ENCODE measurements at places on chromosomes 2 and 18.

GRCh38 chr18:9835825-9836224 is 49.9 kb upstream of the TXNDC2 start:
- DNase-seq, result no peak

- DNase-seq, result no peak
Observed at GRCh38 chr2:127585270-127585807, 49.9 kb downstream of the MYO7B start.

DNA sequence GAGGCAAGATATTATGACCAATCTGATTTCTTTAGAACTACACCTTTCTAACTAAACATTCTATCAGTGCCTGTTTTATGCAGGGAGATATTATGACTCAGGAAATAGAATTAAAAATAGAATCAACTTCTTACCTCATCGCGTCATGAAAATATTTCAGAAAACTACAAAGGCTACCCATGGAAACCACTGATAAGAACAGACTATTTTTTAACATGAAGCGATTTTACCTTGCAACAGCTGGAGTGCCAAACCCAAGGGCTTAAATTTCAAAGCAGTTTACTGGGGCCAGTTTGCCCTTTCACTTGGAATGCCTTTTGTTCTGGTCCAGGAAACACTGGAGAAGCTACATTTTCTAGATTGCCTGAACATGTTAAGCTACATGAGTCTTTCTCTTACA is 304.8 kb upstream of the CCDC68 start:
- DNase-seq, result no peak

DNA sequence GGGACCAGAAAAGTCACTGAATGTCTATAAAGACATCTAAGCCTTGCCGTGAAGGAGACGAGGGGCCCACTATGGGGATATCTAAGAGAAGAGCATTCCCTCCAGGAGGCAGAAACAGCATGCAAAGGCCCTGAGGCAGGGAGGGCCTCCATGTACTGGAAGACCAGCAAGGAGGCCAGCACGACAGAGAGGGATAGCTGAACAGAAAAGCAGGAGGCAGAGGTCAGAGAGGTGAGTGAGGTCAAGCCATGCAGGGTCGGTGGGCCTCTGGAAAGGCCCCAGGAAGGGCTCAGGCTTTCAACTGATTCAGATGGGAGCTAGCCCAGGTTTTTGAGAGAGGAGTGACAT is 5.7 kb downstream of the TRABD2A start:
- DNase-seq, result no peak

DNA sequence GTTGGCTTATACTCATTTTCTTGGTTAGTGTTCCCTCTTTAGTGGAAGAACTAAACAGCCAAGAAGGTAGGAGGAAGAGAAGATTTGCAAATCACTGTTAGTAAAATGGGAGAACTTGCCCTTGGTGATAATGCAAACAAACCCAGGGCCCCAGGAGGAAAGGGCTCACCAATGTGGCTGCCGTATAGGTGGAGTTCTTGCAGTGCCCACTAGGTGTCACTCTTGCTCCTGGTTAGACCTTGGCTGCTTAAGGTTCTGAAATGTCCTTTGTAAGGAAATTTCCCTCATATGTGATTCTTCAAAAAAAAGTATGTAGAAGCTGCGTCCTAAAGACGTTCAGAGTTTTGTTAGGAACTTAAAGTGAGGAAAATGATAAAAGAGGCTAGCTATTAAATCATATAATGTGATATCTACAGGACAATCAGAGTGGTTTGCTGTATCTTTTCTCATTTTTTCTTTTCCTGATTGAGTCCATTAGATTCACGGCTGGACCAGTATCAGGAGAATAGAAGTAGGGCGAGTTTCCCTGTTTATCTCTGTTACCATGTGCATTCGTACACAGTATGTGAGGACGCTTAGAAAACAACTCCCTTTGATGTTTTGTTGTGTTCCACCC is 48.6 kb downstream of the RPIA start:
- peak; percentile 89 for DNase-seq

DNA sequence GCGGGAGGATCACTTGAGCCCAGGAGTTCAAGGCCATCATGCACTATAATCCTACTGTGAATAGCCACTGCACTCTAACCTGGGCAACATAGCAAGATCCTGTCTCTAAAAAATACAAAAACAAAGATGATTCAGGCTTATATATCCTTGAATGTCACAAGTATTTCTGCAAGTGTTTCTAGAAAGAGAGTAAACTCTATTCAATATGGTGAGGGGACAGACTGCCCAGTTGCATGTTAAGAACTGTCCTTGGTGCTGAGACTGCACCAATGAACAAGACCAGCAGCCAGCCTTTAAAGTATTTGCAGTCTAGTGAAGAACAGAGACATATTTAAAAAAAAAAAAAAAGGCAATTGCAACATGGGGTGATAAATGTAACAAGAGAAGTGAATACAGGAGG is 16.4 kb downstream of the MAP3K19 start:
- no peak for DNase-seq

DNA sequence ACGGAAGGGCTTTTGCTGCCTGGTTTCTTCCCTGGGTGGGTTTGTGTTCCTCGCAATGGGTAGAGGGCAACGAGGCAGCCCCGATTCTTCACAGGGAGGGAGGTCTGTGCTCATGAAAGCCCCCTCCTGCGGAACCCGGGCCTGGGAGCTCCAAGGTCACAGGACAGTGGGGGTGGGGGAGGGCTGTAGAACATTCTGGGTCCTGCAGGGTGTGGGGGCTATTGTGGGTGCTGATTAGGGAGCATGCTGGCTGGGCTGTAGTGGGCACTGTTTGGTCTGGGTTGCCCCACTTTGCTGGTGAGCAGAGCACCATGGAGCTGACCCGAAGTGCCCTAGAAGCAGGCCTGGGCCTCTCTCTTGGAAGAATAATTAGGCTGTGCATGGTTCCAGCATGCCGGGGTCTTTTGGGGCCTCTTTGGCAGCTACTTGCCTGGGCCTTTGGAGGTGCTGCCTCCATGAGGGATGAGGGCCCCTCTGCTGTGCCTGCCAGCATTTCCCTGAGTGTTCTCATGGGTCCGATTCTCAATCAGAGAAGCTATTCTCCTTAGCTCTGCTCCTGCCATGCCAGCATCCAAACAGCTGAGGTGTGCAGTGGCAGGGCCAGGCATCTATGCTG is 232.2 kb upstream of the HS6ST1 start:
- no peak for DNase-seq

- DNase-seq, result no peak
Observed at GRCh38 chr2:7994397-7994951, 687.4 kb upstream of the ID2 start.

GRCh38 chr2:42504364-42505230 is 10.8 kb upstream of the KCNG3 start:
- DNase-seq, result peak; percentile 19

DNA sequence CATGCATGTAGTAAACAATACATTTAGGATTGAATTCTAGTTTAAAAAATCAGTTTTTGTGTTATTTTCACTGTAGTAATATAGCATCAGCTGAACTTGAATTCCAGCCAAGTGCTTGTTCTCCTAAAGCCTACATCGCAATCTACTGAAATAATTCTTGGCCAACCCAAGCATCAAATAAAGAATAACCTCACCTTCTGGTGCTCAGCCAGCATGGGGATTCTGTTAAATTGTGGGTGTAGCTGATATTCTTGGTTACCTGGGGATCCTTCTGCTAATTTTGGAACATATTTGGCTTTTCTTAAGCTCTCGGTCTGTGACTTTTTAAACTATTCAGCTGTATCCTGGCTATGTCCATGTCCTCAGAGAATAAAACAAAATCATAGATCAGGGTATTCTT is 248.8 kb downstream of the NRXN1 start:
- no peak for DNase-seq

GRCh38 chr2:200703127-200703925 is 108.4 kb upstream of the BZW1 start:
- no peak for DNase-seq

- DNase-seq, result peak; percentile 66
Observed at GRCh38 chr2:196101325-196101991, 32.8 kb upstream of the DNAH7 start.

DNA sequence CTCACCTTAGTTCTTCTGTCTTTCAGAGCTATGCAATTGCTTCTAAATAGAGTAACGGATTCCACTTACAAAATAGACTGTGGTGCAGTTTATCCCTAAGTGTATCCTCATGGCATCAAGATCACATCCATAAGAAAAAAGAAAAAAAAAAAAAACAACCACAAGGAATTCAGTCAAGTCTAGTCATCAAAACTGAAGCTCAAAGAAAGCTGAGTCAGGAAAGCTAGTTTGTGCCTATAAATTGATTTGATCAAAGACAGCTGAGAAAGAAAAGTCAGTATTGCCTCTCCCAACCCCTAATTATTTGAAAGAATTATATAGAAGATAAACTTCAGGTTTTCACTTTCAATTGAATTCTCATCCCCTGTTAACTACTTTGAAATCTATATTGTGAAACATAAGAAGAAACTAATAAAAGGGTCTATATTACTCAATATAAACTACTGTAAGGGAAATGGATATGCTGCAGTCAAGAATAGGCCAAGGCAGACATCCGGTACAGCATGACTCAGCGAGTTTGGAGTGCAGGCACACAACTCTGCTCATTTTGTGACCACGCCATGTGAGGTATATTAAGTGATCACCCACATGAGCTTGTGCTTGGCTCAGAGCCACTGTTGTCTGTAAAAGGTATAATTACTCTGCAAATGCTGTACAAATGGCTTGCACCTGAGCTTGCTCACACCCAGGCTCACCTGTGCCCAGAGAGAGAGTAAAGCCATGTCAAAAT is 568.1 kb upstream of the CRIM1 start:
- no peak for DNase-seq

DNA sequence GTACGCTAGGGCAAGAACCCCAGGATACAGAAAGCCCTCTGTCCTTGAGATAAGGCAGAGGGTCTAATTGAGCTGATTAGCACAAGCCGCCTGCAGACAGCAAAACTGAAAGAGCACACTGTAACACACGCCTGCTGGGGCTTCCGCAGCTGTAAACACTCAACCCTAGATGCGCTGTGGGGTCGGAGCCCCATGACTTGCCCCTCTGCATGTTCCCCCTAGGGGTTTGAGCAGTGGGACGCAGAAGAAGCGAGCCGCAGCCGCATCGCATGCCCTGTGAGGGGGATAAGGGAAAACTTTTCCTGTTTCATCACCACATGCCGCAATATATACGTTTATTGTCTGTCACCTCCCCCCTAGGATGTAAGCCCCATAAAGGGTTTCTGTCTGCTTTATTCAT is 384.6 kb downstream of the PLCL1 start:
- no peak for DNase-seq

DNA sequence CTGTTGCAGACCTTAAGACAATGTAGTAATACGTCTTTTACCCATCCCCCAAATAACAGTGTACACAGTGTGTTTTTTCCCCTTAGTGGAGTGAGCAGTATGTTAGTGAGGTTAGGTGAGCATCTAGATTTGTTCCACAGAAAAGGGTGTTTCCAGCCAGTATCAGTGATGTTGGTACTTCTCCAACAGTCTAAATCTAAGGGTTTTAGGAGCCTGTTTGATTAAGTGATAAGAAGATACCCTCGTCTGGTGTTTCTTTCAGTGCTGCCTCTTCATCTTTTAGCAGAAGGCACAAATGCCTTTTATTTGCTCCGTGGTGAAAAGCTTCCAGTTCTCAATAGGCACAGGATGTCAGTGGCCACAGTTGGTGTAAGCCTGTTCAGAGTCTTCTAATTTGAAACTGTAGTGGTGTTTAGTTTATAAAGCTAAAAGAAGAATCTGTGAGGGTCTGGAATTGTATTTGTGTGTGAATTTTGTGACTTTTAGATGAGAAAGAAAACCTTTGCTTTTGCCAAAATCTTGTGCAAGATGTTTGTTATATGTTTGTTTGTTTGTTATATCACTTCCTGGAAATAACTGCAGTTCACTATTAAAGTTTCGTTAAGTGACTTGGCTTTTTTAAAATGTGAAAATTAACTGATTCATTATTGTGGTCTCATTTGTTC is 71.2 kb downstream of the MAP4K4 start:
- no peak for DNase-seq

GRCh38 chr2:71798266-71799012 is 345.1 kb downstream of the DYSF start:
- DNase-seq, result peak; percentile 58

DNA sequence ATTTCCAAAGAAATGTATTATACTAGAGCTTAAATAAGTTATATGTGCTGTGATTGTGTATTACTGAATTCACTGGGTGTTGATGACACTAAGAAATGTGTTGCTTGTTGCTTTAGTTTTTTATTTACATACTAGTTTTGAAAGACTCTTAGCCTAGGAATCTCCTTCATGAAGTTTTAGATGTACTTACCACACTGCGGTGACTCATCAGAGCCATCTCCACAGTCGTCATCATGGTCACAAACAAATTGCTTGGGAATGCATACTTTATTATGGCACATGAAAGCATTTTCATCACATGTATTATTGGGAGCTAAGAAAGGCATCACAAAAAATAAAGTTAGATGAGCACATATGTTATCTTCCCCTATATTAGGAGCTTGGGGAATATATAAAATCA is 1624.2 kb downstream of the LRP1B start:
- no peak for DNase-seq

DNA sequence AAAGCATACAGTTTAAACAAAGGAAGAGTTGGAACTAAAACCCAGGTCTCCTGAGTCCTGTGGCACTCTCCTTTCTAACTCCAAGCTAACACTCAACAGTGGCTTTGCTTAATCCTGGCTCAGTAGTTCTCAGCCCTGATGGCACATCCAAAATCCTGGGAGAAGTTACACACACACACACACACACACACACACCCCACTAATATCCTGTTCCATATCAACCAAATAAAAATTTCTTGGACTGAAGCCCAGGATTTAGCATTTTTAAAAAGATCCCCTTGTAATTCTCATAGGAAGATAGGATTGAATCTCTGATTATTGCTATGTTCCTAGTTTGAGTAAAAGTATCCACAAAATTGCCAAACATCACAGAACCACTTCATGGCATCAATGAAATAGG is 136.1 kb upstream of the RIOK3 start:
- DNase-seq, result no peak

DNA sequence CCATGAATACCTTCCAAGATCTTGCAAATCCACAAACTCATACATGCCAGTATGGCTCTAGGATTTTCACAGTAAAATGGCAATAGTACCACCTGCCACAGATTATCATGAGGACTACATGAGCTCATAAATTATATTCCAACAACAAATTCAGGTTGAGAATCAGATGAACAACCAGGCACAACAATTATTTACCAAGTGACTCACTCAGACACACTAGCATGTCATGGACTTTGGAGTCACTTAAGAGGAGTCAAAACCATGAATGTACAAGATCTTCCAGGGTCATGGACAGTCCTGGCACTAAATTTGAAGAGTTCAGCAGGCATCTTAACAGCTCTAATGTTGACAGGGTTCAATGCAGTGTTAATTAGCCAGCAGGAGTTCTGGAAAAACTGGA is 34.4 kb upstream of the BZW1 start:
- no peak for DNase-seq

DNA sequence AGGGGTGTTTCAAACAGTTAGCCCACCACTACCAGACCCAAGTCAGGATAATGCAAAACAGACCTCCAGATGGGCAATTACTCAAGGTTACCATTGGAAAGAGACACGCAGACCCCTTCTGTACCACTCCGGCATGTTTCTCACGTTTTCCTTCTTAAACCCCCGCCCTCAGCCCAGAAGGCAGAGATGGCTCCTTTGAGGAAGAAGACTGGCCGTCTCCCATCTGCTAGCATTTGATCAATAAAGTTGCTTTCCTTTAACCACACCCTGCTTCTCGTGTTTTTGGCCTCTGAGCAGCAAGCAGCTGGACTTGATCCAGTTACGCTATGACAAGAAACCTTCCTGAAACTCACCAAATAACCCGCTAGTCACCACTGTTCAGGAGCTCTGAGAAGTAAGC is 1012.4 kb upstream of the GYPC start:
- DNase-seq, result no peak

Data from activated effector memory CD4-positive, alpha-beta T cell treated with anti-CD3 and anti-CD28 coated beads, Interleukin-2, amount 50 U/mL, for 16 hours (primary cell).